Stimulated activated effector memory CD8-positive, alpha-beta T cell treated with anti-CD3 and anti-CD28 coated beads, Interleukin-12 subunit alpha, Interleukin-12 subunit beta, amount 100 ng/mL, for 72 hours (primary cell): ENCODE measurements at places on chromosomes 5 and 9.

GRCh38 chr5:39399135-39400036 lies 25.4 kb downstream of the DAB2 start:
- DNase-seq = no peak

- DNase-seq = no peak
Observed at GRCh38 chr9:82565188-82565969, 497.6 kb downstream of the RASEF start.

DNA sequence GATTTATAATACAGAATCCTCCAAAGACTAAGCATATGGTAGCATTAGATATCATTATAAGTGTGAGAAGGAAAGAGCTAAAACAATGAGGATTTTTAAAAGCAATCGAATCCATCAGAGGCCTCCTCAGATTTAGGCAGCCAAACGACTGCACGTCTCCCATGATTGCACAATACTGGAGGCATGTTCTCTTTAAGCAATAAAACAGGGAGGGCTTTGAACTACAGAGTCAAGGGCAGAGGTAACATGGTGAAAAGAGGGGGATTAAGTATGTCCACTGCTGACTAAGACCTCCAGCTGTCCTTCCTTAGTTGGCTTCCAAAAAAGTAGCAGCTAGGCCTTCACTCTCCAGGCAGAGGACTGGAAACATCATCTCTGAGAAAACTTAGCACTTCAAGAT lies 298.7 kb upstream of the RGMB start:
- DNase-seq = no peak

DNA sequence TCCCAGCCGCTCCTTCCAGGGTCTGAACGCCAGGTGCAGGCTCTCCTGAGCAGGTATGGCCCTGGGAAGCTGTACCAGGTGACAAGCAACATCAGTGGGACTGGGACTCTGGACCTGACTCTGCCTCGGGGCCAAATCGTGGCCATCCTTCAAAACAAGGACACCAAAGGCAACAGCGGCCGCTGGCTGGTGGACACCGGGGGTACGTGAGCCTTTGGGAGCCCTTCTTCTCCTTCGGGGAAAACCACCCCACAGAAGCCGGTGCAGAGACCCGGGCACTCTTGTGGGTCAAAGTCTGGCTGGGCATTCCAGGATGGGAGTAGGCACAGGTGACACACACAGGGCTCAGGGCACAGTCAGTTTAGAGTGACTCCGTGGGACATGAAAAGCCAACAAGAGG lies 45.8 kb downstream of the ARHGEF37 start:
- no peak for DNase-seq

DNA sequence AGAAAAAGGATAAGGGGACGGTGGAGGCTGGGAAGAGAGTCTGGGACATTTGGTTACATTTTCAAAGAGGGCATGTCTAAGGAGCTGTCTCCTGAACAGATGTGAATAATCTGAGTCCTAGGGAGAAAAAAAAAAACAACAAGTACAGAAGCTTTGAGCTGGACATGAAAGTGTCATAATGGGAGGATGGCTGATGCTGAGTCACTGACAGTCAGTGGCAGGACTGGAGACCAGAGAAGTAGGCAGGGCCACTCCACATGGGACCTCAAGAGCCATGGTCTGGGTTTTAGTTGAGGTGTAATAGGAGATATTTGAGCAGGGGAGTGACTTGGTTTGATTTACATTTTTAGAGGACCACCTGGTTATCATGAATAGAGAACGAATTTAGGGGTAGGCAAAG lies 70.6 kb downstream of the DPYSL3 start:
- DNase-seq = no peak

GRCh38 chr9:128438343-128439109 lies 17.3 kb upstream of the ODF2 start:
- DNase-seq = peak; percentile 92

- DNase-seq = no peak
Observed at GRCh38 chr9:100366121-100366520, 13.4 kb upstream of the TEX10 start.

DNA sequence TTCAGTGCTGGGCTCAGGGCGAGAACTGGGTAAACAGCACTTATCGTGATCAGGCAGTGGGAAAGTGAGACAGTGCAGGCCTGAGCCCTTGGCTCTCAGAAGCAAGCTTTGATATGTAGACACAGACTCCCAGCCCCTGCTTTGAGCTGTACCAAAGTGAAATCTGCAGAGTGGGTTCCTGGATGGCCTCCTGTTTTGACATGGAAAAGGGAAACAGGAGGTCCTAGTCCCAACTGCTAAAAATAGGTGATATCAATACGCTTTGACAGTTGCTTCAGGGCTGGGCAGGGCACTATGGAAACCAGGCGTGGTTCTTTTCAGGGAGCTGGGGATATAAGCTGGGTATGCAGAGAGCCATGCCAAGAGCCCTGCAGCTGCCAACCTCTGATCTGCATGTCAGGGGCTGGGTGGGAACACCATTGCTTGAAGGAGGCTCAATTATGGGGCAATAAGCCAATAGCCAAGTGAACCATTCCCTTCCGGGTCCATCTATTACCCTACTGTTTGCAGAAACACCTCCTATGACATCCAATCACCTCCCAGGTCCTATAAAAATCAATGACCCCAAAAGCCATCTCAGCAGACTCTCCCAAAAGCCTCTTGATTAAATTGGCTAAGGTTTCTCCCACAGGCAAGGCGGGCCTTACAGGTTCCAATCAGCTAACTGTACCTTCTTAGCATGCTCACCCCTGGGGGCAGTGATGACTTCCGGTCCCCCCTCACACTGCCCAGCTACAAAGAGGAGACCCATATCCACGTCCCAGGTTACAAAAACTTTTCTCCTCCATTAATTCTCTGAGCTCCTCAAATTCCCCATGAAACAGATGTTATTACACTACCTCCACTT lies 45.8 kb downstream of the EPB41L4B start:
- no peak for DNase-seq

DNA sequence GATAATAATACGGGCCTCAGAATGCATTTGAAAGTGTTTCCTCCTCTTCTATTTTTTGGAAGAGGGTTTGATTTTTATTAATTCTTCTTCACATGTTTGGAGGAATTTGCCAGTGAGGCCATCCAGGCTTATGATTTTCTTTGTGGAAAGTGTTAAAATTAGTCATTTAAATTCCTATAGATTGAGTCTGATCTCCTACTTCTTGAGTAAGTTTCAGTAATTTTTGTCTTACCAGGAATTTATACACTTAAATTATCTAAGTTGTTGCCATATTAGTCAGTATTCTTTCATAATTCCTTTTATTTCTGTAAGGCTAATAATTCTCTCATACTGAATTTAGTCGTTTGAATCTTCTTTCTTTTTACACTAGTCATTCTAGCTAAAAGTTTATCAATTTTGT lies 25.2 kb upstream of the HAPLN1 start:
- no peak for DNase-seq

DNA sequence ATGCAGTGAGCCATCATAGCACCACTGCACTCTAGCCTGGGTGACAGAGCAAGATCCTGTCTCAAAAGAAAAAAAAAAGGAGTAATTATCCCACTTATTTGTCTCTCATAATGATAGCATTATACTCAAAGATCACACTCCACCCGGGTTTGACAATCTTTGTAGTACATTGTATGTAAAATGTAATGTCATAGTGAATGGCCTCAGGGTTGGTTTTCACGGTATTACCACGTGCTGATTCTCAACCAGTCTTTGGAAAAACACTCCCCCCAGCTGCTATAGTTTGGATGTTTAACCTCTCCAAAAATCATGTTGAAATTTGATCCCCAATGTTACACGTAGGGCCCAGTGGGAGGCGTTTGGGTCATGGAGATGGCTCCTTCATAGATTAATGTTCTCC lies 402.4 kb upstream of the GRAMD2B start:
- DNase-seq = no peak

DNA sequence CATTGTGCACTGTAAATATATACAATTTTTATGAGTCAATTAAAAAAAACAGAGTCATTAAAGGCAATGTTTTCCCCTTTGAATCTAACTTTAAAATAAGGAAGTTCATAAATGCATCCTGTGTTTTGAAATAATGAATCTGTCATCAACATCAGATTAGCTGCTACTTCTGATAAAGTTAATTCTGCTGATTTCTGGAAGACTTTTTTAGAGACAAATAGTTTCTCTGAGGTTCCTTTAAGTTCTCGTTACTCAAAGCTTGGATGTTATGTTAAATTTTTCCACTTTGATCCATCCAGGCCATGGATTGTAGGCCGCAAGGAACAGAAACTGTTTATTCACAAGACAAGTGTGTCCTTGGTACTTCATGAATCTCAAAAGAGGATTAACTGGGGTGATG lies 115.5 kb downstream of the CARTPT start:
- DNase-seq = no peak

DNA sequence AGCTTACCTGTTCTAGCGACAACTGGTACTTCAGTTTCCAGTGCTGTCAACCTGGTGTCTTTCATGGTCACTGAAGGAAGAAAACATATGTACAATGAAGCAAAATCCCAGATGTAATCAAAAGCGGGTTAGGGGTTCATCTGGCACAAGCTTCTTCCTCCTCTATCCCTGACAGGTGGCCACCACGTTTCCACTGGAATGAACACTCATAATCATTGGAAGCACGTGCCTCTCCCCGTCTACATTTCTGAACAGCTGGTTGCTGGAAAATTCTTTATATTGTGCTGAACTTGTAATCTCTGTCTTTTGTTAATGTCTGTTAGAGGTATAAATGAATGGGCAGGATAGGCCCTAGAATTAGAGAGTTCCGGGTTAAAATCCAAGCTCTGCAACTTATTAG lies 9.4 kb downstream of the TSC1 start:
- no peak for DNase-seq

- DNase-seq = no peak
Observed at GRCh38 chr9:77916410-77916819, 115.2 kb downstream of the GNAQ start.

DNA sequence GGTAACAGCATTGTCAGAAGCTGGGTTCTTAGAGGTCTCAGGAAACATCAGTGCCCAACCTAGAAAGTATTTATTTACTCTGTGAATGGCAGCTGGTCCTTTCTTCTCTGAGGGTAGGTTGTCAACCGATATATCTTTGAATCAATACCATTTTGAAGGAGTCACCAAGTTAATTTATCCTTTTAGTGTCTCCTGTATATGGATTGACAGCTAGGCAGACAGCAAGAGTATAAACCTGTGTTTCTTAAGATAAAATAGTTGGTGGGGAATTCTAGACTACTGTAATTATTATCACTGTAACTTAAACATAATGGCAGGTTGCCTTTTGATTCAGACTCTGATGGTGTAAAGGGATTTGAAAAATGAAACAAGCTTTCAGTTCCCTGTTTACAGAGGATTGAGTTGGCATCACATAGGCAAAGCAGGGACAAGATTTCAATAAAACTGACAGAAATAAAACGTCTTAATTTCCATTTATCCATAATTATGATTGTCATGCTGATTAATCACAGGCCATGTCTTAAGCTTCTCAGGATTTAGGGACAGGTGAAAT lies 190.8 kb upstream of the HAPLN1 start:
- no peak for DNase-seq

- DNase-seq = no peak
Observed at GRCh38 chr9:19788152-19788551, 685 bp downstream of the SLC24A2 start.

DNA sequence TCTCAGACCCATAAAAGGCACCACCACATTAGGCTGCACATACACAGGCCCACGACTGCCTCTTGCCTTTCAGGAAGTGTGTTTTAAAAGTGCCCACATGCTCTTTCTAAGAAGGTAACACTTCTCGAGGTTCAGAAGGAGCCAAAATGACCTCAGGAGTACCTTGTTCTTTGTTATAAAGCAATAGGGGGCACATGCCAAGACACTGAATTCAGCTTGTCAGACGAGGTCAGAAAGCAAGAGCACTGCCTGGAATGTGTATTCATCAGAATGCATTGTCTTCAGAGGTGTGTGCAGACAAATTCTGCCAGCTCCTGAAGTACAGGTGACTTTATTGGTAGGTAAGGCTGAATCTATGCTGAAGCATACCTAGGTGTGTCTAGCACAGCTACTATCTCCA lies 114.5 kb upstream of the IRX1 start:
- no peak for DNase-seq

- DNase-seq = no peak
Observed at GRCh38 chr5:125294844-125295243, 548.4 kb upstream of the ZNF608 start.

DNA sequence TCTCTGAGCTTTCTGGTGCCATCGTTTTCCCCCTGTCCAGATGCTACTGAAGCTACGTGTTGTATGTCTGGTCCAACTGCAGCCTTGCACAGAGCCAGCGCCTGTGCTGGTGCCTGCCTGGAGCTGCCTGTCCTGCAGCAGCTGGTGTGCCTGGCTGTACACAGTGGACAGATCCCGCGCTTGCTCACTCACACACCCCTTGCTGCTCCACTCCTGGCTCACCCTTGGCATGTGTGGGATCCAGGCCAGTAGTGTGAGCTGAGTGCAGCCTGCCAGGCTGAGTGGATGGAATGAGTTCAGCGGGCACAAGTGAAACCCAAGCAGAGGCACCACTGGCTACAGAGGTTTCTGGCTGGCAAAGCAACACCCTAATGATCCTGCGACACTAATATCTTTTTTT lies 40.4 kb downstream of the FER start:
- DNase-seq = no peak

DNA sequence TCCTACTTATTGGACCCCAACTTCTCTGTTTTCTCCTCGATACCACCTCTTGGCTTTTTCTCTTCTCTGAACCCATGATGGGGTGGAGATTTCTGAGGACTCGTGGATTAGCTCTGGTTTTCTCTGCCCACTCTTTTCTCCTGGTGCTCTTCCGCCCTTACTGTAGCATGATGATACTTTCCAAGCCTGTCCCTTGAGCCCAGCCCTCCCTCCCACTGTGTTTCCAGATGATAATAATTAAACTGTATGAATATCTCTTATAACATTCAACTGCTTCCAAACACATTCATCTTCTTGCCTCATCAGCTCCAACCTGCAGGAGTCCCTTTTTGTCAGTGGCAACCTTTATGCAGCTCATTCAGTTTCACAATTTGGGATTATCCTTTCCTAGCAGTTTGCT lies 494.2 kb upstream of the KLF4 start:
- no peak for DNase-seq

DNA sequence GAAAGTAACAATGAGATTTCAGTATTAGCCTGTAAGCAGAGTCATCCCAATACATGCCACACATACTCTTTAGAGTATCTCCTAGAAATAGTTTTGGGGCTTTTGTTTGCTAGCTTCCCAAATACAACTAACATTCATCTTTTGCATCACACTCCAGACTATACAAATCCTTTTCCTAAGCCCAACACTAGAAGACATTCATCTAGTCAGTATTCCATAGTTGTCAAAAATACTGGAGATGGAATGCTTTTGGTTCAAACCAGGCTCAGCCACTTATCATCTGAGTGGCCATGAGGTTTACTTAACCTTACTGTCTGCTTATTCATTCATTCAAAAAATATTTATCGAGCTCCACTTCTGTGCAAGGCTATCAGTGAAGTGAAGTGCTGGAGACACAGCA lies 205.1 kb upstream of the SGCD start:
- no peak for DNase-seq

DNA sequence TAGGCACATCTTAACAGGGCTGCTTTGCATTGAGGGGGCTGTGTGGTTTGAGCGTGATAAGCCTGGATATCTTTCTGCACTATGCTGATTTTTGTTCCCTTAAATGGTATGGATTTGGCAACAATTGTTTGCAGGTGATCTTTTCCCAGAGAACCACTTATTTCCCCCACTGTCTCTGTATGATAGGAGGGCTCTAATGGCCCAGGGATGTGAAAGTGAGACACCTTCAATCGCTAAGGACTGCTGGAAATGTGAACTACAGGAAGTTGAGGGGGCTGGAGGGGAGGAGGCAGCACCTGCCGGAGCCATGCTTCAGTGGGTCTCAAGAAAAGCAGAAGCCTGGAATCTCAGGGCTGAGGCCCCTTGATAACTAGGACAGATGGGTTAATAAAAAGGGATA lies 29.4 kb downstream of the SYK start:
- DNase-seq = no peak

GRCh38 chr9:136474974-136475865 lies 7.6 kb downstream of the SEC16A start:
- DNase-seq = no peak
